ENCODE measurements at places on chromosomes 6 and 20.

DNA sequence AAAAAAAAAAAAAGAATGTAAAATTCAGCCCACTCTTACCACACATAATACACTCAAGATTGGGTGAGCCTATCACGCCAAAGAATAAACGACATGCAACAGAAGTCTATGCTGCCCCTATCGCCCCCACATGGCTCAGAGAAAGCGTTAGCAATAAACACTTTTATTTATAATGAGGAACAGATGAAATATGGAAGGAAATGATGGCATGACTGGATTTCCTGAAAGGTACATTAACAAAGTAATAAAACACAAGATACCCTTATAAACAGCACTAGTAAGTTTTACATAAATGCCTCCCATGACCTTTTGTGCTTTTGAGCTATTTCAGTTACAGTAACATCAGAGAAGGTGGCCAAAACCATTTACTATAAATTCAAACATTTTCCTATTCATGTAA is 71.4 kb upstream of the SCAF8 start:
- DNase-seq = no peak

DNA sequence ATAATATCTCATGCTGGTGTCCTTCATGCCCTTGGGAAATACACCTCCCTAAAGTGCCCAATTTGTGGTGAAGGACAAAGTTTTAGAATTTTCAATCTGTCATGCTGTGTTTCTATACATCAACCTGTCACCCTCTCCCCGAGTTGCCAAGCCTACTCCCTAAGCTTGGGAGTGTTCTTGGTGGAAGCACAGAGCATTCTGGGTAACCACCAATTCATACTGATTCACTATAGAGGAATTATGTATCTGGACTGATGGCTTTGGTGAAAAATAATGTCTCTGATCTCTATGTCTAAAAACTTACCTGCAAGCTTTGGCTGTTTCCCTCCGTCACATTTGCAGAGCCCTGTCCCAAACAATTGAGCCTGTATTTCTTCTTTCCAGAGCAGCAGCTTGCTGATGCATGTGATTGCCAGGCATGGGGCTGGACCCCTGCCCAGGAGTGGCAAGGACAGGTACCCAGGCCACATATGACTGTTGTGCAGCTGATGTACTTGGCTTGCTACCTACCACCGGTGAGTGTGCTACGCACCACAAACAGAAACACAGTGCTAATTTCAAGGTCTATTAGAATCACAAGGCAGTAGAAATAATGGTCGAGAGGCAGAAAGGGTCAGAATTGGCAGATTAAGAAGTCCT is 202.8 kb upstream of the CITED2 start:
- DNase-seq = peak; percentile 63

GRCh38 chr6:71468841-71469700 is 180.5 kb downstream of the OGFRL1 start:
- DNase-seq = peak; percentile 96

DNA sequence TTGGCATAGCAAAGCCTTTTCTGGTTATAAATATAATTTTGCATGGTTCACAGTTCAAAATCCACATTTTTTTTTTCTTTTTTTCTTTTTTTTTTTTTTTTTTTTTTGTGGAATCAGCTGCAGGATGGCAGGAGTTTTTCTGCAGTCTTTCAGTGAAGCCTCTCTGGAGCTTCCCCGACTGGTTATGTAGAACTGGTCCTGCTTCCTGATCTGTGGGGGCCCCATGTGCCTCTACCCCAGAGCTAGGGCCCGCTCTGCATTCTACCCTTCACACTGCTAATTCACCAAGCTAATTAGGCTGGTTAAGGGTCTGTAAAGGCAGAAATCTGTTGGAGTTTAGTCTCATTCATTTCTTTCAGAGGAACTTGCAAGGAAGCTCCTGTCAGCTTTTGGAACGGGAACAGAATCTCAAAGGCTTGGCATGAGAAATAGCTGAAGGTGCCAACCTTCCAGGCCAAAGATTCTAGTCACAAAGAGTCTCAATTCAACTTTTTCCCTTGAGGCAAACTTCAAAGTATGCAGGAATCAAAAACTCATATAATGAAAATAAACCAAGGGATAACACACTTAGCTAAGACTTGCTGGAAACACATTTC is 45.5 kb downstream of the HMGN3 start:
- DNase-seq = peak; percentile 88

DNA sequence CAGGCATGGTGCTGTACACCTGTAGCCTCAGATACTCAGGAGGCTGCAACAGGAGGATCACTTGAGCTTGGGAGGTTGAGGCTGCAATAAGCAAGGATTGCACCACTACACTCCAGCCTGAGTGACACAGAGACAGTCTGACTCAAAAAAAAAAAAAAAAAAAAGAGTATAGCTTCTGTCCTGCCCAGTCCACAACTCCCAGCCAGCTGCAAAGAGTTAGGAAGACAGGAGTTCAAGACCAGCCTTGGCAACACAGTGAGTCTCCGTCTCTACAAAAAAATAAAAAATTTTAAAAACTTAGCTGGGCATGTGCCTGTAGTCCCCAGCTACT is 28.3 kb upstream of the TLDC2 start:
- no peak for DNase-seq

GRCh38 chr6:83815631-83816272 is 37.4 kb upstream of the RIPPLY2 start:
- peak; percentile 17 for DNase-seq

DNA sequence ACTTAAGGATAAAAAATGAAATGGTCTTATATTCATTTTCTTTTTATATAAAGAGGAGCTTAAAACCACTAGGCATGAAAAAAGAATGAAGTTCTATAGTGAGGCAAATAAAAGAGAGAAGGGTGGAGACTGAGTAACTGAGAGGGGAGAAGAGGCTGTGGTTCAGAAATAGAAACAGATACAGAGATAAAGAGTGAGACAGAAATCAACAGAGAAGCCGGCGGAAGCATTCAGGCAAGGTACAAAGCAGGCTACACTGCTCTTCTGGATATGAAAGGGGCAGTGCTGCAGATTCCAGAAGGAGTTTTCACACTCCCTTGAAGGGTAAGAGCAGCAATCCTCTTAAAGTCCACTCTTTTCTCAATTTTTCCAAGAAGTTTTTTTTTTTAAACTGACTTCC is 29.9 kb downstream of the NFATC2 start:
- no peak for DNase-seq
